ENCODE measurements at places on chromosomes 16 and 17. TPM values are rescaled to one million over a fixed set of nuclear protein-coding genes. Genes with fewer than 3 reads are reported as not detected.

DNA sequence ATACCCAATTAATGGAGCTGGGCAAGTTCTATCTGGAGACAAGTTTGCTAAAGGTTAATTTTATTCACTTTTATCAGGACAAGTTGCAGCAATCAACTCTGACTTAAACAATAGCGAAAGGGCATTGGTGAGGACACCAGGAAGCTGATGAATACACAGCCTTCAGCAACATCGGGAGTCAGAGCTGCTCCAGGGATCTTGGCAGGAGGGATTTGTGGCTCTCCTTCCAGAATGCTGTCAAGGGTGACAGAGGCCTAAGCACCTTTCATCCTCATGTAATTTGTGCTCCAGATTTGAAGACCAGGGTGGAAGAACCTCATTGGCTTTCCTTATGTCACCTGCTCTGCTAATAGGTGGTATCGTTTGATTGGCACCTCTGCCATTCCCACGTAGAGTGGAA lies 485.6 kb downstream of the NPIPA7 start:
- DNase-seq: no peak

GRCh38 chr16:30570636-30571444 lies 674 bp downstream of the ZNF688 start:
- no peak for DNase-seq

GRCh38 chr16:86768999-86769398 lies 190.7 kb downstream of the FOXL1 start:
- peak; percentile 91 for DNase-seq

GRCh38 chr16:7124242-7124641 lies 208.4 kb upstream of the RBFOX1 start:
- DNase-seq: no peak

DNA sequence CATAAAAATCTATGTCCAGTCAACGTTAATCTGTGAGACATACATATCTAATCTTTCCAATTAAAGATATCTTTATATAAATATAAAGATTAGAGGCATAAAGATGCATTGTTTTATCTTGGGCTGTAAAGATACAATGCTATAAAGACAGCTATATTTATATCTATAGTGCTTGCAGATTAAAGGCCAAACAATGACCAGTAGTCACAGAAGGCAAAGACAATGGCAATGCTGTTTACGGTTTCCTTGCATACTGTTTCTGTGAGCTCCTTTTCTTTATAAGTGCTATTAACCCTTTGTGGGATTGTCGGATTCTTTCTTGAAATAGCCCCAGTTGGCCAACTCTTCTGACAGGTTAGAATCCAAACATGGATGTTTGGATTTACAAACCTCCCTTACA lies 85.5 kb upstream of the SALL1 start:
- DNase-seq: no peak

GRCh38 chr17:32124985-32125847 lies 17.1 kb upstream of the RHOT1 start:
- DNase-seq: no peak

DNA sequence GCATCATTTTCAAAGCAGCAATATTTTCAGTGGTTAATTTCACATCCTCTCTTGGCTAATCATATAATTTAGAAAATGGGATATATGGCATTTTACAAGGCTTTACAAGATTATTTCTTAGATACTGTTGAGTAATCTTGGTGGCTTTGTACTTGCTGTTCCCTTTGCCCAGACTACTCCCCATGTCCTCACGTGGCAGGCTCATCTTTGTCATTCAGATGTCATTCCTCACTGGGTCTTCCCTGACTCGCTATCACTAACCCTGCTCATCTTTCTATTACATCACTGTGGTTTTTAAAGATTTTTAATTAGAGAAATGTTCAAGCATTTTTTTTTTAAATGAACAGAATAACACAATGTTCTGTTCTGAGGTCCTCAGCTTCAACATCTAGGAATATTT lies 240.0 kb upstream of the IRX5 start:
- no peak for DNase-seq

- peak; percentile 89 for DNase-seq
Observed at GRCh38 chr17:76527430-76528111, 9.9 kb downstream of the CYGB start.

CBX2 gene
- total RNA-seq: 3.9 TPM

C17orf107 gene
- 3.6 TPM for total RNA-seq
